Naive thymus-derived CD4-positive, alpha-beta T cell (primary cell): ENCODE measurements at places on chromosomes 5 and 9.

DNA sequence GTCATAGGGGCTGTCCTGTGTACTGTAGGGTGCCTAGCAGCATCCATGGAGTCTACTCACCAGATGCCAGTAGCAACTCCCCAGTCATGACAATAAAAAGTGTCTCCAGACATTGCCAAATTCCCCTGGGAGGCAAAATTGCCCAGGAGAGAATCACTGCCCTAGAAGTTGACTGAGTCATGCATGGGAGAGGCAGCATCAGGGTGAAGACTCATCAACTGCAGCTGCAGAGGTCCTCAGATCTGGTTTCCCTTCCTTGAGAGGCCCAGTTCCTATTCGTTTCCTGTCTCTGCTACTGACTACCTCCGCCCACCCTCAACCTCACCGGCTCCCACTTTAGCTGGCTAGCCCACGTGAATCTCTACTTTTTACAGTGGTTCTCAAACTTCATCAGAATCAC, 88.6 kb upstream of the AGXT2 start:
- DNase-seq = no peak

DNA sequence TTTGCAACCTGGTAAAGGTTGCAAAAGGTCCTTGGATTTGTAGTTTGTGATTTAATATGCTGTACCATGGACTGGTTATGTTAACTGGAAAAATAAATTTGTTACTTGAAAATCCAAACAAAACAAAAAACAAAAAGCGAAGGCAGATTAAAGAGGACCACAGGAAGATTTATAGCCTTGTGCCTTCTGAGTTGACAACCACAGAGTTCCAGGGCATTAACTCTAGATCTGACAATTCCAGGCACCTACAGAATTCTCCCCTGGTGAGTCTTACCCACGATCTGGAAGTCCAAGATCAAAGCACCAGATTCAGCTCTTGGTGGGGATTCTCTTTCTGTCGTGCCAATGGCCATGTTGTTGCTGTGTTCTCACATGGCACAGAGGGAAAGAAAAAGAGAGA, 107.9 kb upstream of the SELENOP start:
- DNase-seq = no peak

DNA sequence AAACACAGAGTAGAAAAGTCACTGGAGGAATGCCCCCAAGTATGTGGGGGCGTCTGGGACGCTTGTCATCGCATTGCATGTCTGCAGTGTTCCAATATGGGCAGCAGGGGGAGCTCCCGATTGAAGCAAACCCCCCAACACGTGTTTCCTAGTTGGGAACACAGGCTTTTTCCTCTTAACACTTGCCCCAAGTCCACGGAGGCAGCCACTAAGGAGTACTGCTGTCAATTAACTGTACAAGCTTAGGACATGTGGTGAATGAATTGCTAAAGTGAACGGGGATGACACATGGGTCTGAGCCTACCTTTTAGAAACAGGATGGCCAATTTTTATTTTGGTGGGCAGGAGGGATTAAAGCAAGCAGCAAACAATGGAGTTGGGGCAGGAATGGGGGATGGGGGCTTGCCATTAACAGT, 2.2 kb downstream of the GABRB2 start:
- no peak for DNase-seq

GRCh38 chr5:160641405-160641804, 210.6 kb downstream of the ATP10B start:
- DNase-seq = no peak

DNA sequence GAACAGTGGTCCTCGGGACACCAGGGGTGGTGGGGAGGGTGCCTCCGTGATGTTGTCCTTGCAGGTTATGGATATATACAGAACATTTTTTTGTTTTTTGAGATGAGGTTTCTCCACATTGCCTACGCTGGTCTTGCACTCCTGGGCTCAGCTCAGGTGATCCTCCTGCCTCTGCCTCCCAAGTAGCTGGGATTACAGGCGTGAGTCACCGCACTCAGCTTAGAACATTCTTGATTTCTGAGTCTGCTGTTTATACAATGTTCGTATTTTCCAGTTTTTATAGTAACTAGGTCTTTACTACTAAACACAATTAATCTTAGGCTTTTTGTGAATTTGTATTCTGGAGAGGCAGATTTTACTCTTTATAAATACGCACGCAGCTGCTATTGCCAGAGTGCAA, 6.0 kb downstream of the PMPCA start:
- no peak for DNase-seq

- no peak for DNase-seq
Observed at GRCh38 chr9:122332644-122333043, 38.2 kb upstream of the PTGS1 start.

GRCh38 chr5:31182136-31182535, 11.3 kb upstream of the CDH6 start:
- DNase-seq = no peak

DNA sequence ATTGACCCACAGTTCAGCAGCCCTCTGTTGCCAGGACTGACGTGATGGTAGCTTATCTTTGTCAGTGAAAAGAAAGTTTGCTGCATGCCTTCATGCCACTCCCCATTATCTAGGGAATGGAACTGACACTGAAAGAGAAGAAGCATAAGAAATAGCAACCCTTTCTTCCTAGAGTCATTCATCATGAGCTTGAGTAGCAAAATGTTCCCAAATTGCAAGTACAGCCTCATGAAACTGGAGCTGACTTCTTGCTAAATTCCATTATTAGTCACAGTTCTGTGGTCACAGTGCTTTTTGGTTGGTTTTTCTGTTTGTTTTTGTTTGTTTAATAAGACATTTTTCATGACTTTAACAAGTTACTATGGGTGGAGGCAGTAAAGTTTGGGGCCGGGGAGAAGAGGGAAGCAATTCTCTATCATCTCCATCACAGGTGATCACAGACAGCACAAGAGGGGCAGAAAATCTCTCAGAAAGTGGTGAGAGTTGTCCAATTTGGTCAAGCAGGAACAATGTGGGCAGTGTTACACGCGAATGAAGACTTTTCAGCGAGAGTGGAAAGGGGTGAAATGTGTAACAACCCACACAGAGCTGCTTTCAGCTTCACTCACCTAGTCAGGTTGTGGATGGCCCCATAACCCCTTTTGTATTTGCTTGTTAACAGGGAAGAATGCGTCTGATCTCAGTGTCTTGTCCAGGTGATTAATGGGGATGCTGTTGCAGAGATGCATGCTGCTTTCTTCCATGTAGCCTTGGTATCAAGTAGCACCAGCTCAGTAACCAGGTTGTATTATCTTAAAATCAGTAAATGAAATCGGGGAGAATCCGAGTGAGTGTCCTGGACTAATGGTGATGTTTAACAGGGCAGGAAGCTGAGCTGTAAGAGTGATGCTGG, 440.4 kb downstream of the DMRT2 start:
- DNase-seq = no peak

- no peak for DNase-seq
Observed at GRCh38 chr5:127097278-127097677, 24.0 kb upstream of the C5orf63 start.

- no peak for DNase-seq
Observed at GRCh38 chr9:130181678-130182380, 9.6 kb downstream of the NCS1 start.

DNA sequence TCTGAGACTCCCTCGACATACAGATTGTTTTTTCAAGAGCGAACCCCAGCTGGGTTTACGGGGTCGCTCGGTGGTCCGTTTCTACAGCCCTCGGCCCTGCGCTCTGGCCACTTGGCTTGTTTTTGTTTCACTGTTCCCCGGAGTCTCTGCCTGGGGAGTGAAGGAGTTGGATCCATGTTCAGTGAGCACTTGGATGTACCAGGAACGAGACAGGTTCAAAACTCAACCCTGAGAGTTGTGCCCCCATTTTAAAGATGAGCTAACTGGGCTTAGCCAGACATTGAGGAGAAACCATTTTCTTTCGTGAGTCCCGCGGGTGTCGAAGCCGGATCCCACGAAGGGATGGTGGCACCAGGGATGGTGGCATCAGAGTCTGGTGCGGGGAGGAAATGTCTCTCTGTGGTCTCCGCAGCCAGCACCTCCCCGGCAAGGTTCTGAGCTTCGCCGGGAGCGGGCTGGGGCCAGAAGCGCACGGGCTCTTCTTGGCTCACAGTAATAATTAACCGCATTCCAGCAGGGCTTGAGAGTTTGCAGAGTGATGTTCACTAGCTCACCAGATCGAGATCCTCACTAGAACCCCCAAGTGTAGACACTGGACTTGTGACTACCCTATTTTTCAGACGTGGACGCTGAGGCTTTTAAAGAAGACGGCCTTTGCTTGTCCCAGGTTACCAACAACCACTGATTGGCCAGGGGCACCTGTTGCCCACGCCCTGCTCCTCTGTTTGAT, 1.0 kb downstream of the MSX2 start:
- DNase-seq = no peak

GRCh38 chr9:98602839-98603500, 105.8 kb downstream of the GABBR2 start:
- no peak for DNase-seq

GRCh38 chr9:111926421-111926875, 29.8 kb downstream of the UGCG start:
- DNase-seq = no peak

DNA sequence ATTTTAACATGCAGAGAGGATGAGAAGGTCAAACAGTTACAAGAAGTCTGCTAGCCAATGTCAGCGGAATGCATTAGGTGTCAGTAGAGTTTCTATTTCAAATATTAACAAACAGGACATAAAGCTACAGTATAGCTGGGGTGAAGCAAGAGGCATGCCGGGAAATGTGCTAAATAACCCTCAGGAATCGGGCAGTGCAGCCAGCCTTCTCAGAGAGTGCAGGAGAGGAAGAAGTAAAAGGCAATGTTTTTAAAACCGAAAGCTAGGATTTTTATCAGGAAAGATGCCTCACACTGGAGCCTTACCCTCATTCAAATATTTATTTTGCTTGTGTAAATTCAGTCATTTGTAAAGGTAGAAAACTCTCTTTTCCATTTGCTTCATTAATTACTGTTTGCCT, 59.1 kb upstream of the SH3GL2 start:
- DNase-seq = no peak

GRCh38 chr5:132807163-132807838, 5.8 kb upstream of the SOWAHA start:
- no peak for DNase-seq

DNA sequence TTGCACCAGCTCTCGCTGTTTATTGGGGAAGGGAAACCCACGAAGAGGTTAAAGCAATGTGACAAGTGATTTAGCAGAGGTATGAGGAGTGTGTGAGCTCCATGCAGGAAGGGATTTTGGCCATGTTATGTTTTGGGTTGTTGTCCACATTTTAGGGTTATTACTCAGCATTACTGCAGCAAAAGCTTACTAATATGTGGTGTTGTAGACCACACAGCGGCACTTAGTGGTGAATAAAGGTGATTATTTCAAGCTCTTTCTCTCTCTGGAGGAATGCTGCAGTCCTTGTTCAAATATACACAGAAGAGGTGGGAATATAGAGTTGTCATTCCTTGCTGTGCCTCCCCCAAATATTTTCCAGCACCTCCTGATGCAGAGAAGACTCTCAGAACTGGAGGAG, 29.7 kb upstream of the AKNA start:
- no peak for DNase-seq

DNA sequence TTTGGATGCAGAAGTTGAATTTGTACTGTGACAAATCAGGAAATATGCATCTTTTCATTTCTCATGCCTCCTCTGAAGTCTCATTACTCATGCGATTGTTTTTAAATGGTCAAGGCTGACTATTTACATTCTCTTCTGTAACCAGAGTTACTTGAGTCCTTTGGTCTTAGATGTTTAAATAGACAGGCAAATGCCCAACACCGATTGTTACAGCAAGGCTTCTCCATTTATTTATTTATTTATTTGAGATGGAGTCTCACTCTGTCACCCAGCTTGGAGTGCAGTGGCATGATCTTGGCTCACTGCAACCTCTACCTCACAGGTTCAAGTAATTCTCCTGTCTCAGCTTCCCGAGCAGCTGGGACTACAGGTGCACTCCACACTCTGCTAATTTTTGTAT, 72.7 kb upstream of the SLC28A3 start:
- DNase-seq = no peak

- no peak for DNase-seq
Observed at GRCh38 chr5:154273028-154273617, 82.6 kb downstream of the GALNT10 start.

GRCh38 chr9:7376213-7376612, 423.4 kb downstream of the DMAC1 start:
- no peak for DNase-seq

GRCh38 chr9:38112049-38112448, 43.0 kb upstream of the SHB start:
- no peak for DNase-seq

DNA sequence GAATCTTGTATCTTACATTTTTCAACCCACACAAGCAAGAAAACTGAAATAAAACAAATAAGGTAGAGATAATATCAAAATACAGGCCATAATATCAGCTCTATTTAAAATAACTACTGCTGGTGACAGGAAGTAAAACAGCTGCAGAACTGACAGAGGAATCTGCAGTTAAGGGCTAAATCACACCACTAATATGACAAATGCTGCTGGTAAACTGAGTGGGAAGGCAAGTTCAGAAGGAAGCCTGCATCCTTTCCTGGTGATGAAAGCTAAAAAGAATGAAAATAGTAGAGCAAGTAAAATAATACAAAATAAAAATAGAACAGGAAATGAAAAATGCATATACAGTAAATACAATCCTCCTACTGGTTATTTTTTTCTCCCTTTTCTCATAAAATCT, 1293.7 kb upstream of the C9orf72 start:
- DNase-seq = no peak

GRCh38 chr5:14516901-14517300, 64.7 kb upstream of the OTULINL start:
- no peak for DNase-seq

DNA sequence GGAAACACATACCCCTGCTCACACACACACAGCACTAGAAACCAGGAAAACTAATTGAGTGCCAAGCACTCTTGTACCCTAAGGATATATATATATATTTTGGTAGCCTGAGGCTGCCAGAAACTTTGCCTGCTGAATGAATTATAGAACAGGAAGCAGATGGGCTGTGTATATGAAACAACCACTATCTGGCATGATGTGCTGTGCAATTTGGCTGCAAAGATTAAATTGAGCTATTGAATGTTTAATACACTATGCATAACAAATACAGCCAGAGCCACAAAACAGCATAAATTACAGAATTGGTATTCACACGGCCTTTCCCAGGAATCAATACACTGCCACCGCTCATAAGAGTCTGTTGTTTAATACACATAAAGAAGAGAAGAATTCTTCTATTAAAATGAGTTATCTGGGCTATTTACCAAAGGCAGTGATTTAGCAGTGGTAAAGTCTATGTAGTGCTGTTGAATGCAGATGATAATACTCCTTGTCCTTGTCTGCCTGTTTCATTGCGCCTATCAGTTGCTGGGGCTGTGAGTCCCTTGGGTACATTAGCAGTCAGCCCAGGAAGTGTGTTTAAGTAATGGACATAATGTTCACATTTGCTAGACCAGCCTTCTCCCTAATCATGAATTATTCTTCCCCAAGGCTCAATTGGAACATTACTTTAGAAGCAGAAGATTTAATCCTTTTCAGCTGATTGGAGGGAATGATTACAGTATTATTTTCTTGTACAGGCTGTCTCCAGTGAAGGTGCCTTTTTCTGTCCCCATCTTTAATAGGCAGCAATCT, 294.3 kb downstream of the TLE1 start:
- DNase-seq = no peak
